Transverse colon (tissue), 4 donors: ENCODE measurements at places on chromosomes 7 and 10.

GRCh38 chr10:3025026-3025683 lies 42.2 kb upstream of the PFKP start:
- no peak for DNase-seq

GRCh38 chr7:83850125-83850524 lies 201.2 kb upstream of the SEMA3E start:
- DNase-seq = no peak

DNA sequence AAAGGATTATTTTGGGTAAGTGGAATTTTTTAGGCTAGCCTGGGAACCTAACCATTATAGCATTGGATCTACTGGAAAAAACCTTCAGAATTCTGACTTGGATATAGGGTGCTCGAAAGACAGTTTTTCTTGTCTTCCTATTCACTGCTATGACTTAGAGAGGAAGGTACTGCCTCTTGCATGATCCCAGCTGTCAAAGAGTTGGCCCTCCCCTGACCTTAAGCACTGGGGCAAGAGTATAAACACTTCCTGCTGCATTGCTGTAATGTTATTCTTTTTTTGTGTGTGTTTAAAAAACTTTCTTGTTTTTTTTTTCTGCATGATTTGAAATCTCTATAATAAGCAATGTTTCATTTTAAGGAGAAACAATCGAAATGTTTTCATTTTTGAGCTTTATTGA lies 113.0 kb downstream of the LRMDA start:
- no peak for DNase-seq

GRCh38 chr10:103560886-103561285 lies 67.4 kb downstream of the NEURL1 start:
- DNase-seq = no peak

GRCh38 chr7:70834424-70834823 lies 297.5 kb upstream of the GALNT17 start:
- no peak for DNase-seq
